ENCODE measurements at places on chromosomes 1 and 21. TPM values are rescaled to one million over a fixed set of nuclear protein-coding genes. Genes with fewer than 3 reads are reported as not detected.
A peak's percentile ranks its signal among the peaks of the same experiment; 100 is the strongest.

LAMC2 gene
- 0.56 TPM for total RNA-seq

DNA sequence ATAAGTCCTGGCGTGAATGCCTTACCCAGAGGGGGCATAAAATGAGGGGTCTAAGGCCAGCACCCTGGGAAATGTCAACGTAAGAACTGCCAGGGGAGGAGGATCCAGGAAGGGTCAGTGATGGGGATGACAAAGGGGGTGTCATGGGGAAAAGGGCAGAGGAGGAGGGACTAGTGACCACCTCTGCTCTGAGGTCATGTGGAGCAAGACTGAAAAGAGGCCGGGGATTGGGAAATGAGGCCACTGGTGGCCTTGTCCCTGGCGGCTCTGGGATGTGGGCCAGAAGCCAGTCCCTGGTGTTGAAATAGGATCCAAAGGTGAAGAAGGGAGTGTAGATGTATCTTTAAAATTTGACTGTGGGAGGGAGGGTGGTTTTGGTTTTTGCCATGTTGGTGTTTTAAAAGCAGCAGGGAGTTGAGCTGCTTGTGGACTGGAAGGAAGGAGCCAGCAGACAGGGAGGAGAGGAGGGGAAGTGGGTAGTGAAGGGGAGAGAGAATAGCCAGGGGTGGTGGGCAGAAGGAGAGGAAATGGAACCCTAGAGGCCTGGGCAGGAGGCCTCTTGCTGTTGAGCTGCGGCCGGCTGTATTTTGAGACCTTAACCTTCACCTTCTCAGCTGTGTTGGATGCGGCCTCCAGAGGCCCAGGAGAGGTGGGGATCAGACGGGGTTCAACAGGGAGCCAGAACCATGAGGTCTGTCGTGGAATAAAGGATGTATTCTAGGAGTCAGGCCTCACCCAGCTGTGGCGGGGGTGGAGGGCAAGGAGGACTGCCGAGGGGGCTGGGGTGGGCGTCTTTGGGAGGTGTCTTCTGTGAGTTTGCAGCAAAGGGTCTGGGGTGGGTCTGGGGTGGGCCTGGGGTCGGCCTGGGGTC, 92.5 kb downstream of the DHRS3 start:
- peak; percentile 58 for DNase-seq

ANP32E gene
- total RNA-seq, result 43.8 TPM

- DNase-seq, result peak; percentile 82
Measured at GRCh38 chr1:27598902-27599528, 4.9 kb downstream of the AHDC1 start.

AADACL4 gene
- not detected for total RNA-seq

CRP gene
- total RNA-seq, result 0.96 TPM

ZMYM4 gene
- total RNA-seq, result 60.4 TPM

UBE2U gene
- not detected for total RNA-seq

DNA sequence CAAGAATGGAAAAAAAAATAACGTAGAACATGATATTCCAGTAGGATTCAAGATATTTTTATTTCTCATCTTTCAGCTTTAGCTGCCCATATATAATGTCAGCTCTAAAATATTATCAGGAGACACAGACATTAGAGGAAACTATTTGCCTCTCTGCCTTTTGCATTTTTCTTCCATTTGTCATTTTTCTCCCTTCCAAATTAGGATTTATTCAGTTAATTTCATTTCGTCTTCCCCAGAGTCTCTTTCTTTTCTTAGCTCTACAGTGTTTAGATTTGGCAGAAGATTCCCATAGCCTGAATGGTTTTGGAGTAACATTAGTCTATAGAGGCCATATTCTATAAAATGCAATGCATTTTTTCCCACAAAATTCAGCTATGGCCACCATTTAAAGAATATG, 5.1 kb upstream of the ENAH start:
- DNase-seq, result no peak

DNA sequence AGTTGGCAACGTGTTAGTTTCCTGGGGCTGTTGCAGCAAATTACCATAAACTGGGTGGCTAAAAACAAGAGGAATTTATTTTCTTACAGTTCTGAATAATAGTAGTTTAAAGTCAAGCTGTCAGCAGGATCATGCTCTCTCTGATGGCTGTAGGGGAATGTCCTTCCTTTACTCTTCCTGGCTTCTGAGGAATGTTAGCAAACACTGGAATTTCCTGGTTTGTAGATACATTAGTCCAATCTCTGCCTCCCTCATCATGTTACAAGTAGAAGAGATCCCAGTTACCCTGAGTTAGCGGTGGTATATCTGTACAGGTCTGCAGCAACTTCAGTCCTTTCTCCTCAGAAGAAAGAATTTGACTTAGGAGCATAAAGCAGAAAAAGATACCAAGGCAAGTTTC, 2249.1 kb downstream of the NCAM2 start:
- no peak for DNase-seq

GRCh38 chr21:43971992-43972255, 40.2 kb upstream of the TRAPPC10 start:
- no peak for DNase-seq

GRCh38 chr1:231612393-231613089, 14.0 kb upstream of the DISC1 start:
- DNase-seq, result no peak

TTLL7 gene
- total RNA-seq, result 2.8 TPM

ATP1A4 gene
- not detected for total RNA-seq

- no peak for DNase-seq
Measured at GRCh38 chr1:96980448-96980847, 258.9 kb downstream of the PTBP2 start.

GRCh38 chr1:10495475-10495817, 20.7 kb downstream of the PEX14 start:
- no peak for DNase-seq

- no peak for DNase-seq
Measured at GRCh38 chr1:215845234-215845891, 278.3 kb downstream of the KCTD3 start.

DNA sequence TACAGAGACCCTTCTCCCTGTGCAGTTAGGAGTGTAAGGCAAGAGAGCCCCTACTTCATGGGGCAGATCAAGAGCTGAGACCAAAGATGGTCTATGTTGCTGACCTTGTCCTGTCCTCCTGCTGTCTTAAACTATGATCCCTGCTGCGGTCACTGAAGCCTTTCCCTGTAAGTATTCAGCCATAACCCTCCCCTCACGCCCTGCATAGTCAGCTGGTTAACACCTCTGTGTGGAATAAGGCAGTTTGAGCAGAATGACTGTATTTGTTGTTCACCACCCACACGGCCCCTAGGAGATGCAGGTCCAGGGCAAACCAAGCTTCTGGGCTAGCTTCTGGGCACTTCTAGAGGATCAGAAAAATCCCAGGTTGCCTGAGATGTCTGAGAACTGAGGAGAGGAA, 356 bp downstream of the TSPAN1 start:
- no peak for DNase-seq

- no peak for DNase-seq
Measured at GRCh38 chr1:185345913-185346720, 29.1 kb upstream of the IVNS1ABP start.

DNA sequence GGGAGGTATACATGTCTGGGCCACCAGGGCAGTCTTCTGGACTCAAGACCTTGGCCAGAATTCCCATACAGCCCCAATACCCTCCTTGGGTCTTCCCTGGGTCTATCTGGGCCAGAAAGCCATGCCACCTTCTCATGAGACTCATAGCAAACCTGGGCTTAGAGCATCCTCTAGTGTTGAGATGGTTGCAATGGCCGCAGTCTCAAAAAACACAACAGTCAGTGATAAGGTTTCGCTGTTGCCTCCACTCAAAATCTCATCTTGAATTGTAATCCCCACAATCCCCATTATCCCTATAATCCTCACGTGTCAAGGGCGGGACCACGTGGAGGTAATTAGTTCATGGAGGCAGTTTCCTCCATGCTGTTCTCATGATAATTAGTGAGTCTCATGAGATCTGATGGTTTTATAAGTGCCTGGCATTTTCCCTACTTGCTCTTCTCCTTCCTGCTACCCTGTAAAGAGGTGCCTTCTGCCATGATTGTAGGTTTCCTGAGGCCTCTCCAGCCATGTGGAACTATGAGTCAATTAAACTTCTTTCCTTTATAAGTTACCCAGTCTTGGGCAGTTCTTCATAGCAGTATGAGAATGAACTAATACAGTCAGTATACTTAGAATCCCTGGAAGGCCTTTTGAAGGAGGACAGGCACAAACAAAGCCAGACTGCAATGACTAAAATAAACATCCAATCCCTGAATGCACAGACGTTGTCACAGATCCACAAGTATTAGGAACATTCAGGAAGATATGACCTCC, 77.0 kb downstream of the CTH start:
- no peak for DNase-seq

DNA sequence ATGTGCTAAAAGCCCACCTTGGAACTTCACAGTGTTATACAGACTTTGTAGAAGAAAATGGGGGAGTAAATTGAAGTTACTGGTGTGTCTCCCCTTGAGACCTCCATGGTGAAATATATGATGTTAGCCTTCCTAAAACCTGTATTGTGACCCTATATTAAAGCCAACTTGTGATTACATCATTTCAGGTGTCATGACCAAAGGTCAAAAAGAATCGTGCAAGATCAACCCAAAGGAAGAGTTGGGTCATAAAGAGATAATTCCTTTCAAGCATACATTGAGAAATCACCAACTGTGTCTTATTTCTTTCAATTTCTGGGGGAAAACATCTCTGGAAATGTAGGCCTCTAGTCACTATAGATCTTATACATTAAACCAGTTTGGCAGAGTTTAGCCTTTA, 34.6 kb downstream of the GNAT2 start:
- DNase-seq, result no peak

FALEC gene
- 1.7 TPM for total RNA-seq

RXFP4 gene
- total RNA-seq, result not detected

- DNase-seq, result no peak
Measured at GRCh38 chr1:25804964-25805862, 5.2 kb downstream of the SELENON start.

- DNase-seq, result no peak
Measured at GRCh38 chr1:23613191-23614031, 54.1 kb upstream of the ID3 start.

TDRD5 gene
- 0.46 TPM for total RNA-seq

CNR2 gene
- not detected for total RNA-seq

- peak; percentile 46 for DNase-seq
Measured at GRCh38 chr21:17612023-17612564, 607 bp downstream of the BTG3 start.

DNA sequence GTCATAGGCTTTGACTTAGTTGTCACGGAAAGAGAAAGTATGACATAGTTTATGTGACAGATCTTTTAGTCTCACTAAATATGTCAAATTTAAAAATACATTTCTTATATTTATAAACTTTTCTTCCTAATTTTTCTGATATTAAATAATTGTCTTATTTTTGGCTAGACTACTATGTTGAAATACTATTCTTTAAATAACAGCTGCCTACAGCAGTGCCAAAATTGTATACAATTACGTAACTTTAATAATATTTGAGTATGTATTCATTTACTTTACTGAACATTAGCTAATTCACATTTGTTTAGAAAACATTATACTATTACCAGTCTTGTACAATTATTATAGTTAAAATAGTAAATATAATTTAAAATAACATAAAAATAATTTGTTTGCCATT, 137.4 kb downstream of the ADGRL4 start:
- DNase-seq, result no peak

DNM3 gene
- total RNA-seq, result 6.4 TPM

SMCP gene
- not detected for total RNA-seq

DNA sequence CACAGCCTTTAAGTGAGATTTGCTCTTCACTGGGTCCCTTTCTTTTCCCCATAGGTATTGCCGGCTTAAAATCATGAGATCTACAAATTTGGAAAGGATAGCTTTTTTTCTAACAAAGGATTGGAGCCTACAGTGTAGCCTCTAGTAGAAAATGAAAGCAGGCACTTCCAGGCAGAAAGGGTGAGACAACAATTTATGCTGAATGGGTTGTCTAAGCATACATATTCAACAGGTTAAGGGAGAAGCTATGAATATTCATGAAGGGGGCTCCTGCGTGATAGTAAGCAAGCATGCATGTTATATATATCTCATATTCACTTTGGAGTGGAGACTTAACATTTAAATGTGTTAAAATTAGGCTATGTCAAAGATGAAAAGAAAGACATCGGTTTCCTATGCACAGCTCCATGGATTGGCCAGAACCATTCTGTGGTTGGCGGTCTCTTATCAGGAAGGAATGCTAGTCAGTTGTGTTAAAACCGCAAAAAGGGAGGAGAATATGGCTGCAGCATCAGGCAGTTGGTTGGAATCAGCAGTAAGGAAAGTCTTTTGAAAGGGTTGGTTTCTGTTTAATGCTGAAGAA, 66.0 kb downstream of the VCAM1 start:
- no peak for DNase-seq

CD247 gene
- 0.43 TPM for total RNA-seq

ST7L gene
- 25.3 TPM for total RNA-seq

SPRR1B gene
- total RNA-seq, result not detected

GRCh38 chr1:197448121-197448779, 180.2 kb downstream of the CRB1 start:
- DNase-seq, result no peak

DNA sequence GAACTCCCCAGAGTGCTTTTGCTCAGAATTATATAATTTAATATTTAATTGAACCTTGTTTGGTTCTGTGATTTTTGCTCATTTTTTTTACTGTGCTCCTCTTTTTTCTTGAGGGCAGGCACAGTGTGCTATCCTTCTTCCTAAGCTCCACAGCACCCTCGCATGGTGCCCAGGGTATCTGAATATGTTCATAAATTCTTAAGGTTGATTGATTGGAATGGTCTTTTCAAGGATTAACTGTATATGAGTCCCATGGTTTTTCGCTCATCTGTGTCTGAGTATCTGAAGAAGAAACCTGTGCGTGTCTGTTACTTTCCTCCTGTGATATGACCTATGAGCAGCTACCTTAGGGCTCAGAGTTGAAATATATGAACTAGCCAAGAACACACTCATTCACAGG, 393.7 kb downstream of the HLX start:
- DNase-seq, result no peak

DNA sequence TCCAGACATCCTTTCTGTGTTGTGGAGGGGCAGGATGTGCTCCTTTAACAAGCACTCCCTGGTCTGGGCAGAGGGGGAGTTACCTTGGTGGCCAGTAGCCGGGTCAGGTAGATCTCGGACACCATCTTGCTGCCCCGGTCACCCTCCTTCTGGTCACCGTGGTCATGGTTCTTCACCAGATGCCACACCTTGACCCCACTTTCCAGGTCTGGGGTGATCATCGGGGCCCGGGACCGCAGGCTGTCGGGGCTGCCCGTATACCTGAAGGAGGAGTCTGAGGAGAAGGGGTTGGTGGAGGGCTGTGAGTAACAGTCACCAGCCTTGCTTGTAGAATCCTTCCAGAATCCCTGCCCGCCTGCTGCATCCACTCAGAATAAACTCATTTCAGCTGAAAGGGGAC, 122.3 kb upstream of the CD34 start:
- DNase-seq, result no peak

GRCh38 chr1:183693521-183693920, 40.4 kb upstream of the APOBEC4 start:
- no peak for DNase-seq

OPTC gene
- total RNA-seq, result not detected

TMEM61 gene
- total RNA-seq, result not detected

PPIAL4G gene
- 0.10 TPM for total RNA-seq
